ENCODE measurements at places on chromosomes 16 and 17. TPM values are rescaled to one million over a fixed set of nuclear protein-coding genes. Genes with fewer than 3 reads are reported as not detected.
A peak's percentile ranks its signal among the peaks of the same experiment; 100 is the strongest.

DNA sequence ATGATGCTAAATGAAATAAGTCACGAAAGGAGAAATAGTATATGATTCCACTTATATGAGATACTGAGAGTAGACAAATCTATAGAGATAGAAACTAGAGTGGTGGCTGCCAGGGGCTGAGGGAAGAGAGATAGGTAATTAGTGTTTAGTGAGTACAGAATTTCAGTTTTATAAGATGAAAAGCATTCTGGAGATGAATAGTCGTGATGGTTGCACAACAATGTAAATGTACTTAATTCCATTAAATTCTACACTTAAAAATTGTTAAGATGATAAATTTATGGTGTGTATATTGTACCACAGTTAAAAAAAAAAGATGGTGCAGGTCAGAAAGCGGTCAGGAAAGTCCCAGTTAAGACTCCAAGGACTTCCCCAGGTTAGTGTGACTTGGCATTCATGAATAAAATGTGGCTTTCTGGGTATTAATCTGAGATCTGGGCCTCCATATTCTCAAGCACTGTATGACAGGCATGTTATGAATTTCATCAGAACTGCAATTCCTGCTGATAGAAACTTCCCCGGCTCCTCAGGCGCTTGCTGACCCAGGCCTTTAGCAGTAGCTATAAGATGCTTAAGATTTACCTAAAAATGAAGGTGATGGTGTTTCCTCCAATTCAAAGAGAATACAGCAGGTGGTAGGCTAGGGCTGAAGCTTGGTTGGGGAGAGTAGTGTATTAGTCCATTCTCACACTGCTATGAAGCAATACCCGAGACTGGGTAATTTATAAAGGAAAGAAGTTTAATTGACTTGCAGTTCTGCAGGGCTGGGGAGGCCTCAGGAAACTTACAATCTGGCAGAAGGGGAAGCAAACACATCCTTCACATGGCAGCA lies 115.3 kb upstream of the SOX9 start:
- no peak overlapping the region for H3K27ac ChIP-seq
- H3K36me3 ChIP-seq = no peaks in the 10 kb centered on the region
- no peak overlapping the region for H3K4me3 ChIP-seq
- H3K4me1 ChIP-seq = no peaks in the 10 kb centered on the region
- no peaks in the 10 kb centered on the region for H3K27me3 ChIP-seq
- no peak for DNase-seq

DNA sequence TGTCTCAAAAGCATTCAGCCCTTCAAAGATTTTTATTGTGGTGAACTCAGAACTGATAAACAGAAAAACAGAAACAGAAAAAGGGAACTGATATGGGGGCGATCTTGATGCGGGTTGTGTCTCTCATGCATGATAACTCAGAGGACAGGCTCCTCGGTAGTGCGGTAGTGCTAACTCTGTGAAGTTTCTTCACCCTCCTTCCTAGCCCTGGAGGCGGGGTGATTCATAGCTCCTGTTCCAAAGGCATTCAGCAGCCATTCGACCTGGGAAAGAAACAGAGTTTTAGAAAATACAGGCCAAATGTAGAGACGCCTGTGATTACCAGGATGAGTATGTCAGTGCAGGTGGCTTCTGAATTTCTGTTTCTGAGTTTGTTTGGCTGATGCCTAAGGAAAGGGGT lies 5.5 kb upstream of the MAF start:
- H3K4me1 ChIP-seq = peaks cover 13% of the 10 kb centered on the region
- no peak overlapping the region for H3K27ac ChIP-seq
- no peaks in the 10 kb centered on the region for H3K36me3 ChIP-seq
- no peak overlapping the region for H3K4me3 ChIP-seq
- H3K27me3 ChIP-seq = no peaks in the 10 kb centered on the region
- DNase-seq = peak; percentile 54

DNA sequence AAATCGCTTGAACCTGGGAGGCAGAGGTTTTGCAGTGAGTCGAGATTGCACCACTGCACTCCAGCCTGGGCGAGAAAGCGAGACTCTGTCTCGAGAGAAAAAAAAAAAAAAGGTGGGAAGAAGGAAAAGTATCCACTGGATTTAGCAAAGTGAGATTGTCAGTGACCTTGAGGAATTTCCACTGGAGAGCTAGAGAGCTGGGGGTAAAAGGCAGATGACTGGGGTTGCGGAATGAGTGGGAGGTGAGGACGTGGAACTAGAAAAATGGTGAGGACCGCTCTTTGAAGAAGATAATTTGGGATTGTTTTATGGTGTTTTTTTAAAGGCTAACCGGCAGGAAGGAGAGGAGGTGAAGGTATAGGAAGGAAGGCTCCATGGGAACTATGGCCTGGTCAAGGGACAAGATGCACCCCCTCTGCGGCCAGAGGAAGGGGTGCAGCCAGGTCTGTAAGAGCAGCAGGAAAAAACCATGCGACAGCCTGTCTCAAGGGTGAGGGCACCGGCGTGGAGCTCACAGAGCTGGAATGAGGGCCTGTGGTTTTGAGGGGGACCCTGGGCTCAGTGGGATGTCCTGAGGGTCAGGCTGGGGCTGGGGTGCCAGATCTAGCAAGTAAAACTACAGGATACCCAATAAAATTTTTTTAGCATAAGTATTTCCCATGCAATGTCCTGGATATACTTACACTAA lies 694 bp upstream of the MLST8 start:
- H3K4me1 ChIP-seq = peaks cover 16% of the 10 kb centered on the region
- H3K36me3 ChIP-seq = peaks cover 27% of the 10 kb centered on the region
- H3K27ac ChIP-seq = peak overlapping the region; percentile 100
- H3K4me3 ChIP-seq = peak overlapping the region; percentile 97

GRCh38 chr16:25730396-25730795 lies 38.6 kb downstream of the HS3ST4 start:
- no peak for DNase-seq
- no peaks in the 10 kb centered on the region for H3K4me1 ChIP-seq
- no peak overlapping the region for H3K27ac ChIP-seq
- no peaks in the 10 kb centered on the region for H3K36me3 ChIP-seq
- no peaks in the 10 kb centered on the region for H3K27me3 ChIP-seq
- H3K4me3 ChIP-seq = no peak overlapping the region

DNA sequence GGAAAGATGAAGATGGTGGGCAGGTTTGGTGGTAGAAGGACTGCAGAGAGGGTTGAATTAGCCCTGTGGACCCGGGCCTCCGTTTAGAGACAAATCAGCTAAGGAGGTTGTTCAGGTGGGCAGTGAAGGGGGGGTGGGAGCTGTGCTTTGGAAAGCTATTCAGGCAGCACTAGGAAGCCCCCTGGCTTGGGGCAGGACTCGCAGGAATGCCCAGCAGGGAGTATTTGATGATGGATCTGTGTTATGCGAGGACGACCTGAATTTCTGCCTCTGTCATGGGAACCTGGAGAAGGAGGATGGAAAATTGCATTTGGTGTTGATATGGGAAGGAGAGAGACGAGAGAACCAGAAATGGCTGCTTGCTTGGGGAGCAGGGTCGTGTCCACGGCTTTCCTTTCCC lies 3.5 kb downstream of the SPDYE4 start:
- H3K27ac ChIP-seq = no peak overlapping the region
- H3K4me3 ChIP-seq = no peak overlapping the region
- no peaks in the 10 kb centered on the region for H3K27me3 ChIP-seq
- H3K4me1 ChIP-seq = no peaks in the 10 kb centered on the region
- DNase-seq = peak; percentile 28

- H3K27me3 ChIP-seq = no peaks in the 10 kb centered on the region
- H3K36me3 ChIP-seq = peaks cover 44% of the 10 kb centered on the region
- DNase-seq = no peak
- no peak overlapping the region for H3K27ac ChIP-seq
Measured at GRCh38 chr16:74477226-74477625, 55.9 kb upstream of the CLEC18B start.

- no peak overlapping the region for H3K27ac ChIP-seq
- DNase-seq = no peak
- H3K4me1 ChIP-seq = no peaks in the 10 kb centered on the region
Measured at GRCh38 chr17:65355246-65355645, 206.2 kb downstream of the AXIN2 start.

DNA sequence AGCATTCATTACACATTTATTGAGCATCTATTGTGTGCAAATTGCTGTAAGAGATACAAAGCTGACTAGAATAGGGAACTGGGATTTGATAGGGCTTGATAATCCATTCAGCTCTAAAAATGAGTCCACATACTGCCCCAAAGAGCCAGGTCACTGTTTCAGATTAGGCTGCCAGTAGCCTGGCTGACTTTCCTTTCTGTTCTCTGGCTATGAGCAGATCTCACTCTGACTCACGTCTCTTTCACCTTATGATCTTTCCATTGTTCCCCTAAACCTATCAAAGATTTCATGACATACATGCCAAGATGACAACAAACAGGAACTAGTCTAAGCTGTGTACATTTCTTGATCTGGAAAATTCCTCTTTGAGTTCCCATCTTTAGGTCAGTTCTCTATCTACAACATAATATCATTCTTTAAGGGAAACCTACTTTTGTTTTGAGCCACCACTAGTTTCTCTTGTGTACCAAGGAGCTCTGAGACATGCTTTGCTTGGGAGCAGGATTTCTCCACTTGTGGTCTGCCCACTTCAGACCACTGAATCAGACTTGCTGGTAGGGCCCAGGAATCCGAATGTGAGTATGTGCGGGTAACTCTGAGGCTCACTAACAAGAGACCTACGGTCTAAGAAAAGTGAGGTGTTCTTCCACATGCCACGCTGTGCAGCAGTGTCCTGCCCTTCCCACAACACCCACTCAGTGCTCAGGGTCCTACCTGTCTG lies 40.9 kb upstream of the ICAM2 start:
- H3K27ac ChIP-seq = no peak overlapping the region
- DNase-seq = no peak
- no peaks in the 10 kb centered on the region for H3K4me1 ChIP-seq
- H3K36me3 ChIP-seq = peaks cover 22% of the 10 kb centered on the region
- H3K27me3 ChIP-seq = no peaks in the 10 kb centered on the region

DNA sequence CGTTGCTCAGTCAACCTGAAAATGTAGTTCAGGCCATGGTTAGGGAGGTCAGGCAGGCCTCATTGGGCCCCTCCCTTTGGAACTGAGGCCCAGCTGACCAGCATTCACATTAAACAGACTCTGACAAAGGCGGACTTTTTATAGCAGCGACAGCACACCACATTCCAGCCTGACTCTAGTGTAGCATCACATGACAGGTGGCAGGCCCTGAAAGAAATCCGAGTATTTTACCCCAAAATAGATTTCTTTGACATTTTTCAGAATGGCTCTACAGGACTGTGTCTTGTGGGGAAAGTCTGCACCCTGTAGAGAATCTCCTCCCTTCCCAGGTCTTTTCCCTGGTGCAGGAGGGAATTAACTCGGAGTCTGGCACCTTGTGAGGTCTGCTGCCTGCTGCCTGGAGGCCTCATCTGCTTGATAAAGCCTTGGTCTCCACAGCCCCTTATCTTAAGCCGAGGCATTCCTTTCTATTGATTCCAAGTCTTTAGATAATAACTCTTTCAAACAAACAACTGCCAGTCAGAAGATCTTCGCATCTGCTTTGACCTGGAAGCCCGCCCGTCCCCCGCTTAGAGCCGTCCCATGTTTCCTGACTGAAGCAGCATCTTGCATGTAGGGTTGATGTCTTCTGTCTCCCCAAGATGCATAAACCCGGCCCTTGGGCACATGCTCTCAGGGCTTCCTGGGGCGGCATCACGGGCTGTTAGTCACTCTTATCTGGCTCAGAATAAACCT lies 44.0 kb upstream of the CAPN15 start:
- H3K4me1 ChIP-seq = peaks cover 13% of the 10 kb centered on the region
- peak overlapping the region; percentile 59 for H3K27ac ChIP-seq
- H3K36me3 ChIP-seq = no peaks in the 10 kb centered on the region
- no peak for DNase-seq
- H3K27me3 ChIP-seq = no peaks in the 10 kb centered on the region

DNA sequence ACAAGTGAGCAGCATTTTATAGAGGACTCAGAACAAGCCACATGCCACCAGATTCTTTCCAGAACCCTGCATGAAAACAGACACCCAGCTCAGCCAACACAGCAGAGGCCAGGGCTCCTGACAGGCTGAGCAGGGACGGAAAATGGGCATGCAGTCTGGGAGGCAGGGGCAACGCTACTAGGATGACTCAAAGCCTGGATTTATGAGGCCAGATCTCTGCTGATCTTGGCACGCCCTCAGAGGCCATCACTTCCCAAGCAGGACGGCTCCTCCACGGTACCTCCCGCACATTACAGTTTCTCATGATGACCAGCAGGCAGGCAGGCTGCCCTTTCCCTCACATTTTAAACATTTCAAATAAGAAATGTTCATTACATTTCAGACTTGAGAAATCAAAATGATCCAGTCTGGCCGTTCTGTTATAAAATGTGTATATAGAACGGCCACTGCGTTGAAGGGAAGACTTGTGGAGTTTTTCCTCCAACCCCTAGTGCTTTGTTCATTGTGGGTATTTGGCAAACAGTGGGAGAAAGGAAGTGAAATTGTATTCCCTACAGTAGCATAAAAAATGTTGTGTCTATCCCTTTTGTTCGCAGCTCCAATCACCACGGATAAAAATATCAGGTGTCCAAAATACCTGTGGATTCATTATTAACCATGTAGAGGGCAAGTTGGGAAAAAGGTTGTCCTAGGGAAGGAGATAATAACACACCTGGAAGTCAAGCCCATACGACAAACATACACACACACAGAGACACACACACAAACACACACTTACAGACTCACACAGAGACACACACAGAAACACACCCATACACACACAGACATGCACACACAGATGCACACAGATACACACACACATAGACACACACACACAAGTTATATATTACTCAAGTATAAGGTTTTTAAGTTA lies 64.8 kb upstream of the ADAMTS18 start:
- no peaks in the 10 kb centered on the region for H3K4me1 ChIP-seq
- H3K27me3 ChIP-seq = no peaks in the 10 kb centered on the region
- H3K36me3 ChIP-seq = no peaks in the 10 kb centered on the region
- peak; percentile 60 for DNase-seq
- no peak overlapping the region for H3K4me3 ChIP-seq

DNA sequence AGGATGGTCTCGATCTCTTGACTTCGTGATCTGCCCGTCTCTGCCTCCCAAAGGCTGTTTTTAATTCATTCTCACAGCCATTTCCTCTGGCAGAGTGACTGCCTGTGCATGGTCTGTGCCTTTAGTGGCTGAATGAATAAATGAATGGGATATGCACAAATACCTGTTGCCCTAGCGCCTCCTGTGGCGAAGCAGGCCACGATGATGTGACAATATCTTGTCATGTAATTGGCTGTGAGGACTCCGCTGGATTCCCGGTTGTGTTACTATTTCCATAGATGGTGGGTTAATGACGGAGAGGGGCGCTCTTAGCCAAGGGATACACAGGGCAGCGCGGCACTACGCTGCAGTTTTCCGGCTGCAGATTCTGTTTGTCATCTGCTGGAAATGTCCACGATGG lies 26.8 kb upstream of the ENDOV start:
- no peak overlapping the region for H3K27ac ChIP-seq
- H3K36me3 ChIP-seq = peaks cover 91% of the 10 kb centered on the region
- H3K27me3 ChIP-seq = no peaks in the 10 kb centered on the region
- no peak for DNase-seq
- H3K4me1 ChIP-seq = no peaks in the 10 kb centered on the region

The UMOD gene
- not detected for total RNA-seq

The ZPBP2 gene
- total RNA-seq = not detected

The TNK1 gene
- 4.1 TPM for total RNA-seq

The CCL1 gene
- not detected for total RNA-seq

The ACSM2A gene
- not detected for total RNA-seq

The KRTAP9-2 gene
- not detected for total RNA-seq
